ENCODE measurements at places on chromosomes 6 and 20.
A peak's percentile ranks its signal among the peaks of the same experiment; 100 is the strongest.

GRCh38 chr6:122059918-122060317, 339.5 kb upstream of the HSF2 start:
- peak; percentile 91 for DNase-seq

DNA sequence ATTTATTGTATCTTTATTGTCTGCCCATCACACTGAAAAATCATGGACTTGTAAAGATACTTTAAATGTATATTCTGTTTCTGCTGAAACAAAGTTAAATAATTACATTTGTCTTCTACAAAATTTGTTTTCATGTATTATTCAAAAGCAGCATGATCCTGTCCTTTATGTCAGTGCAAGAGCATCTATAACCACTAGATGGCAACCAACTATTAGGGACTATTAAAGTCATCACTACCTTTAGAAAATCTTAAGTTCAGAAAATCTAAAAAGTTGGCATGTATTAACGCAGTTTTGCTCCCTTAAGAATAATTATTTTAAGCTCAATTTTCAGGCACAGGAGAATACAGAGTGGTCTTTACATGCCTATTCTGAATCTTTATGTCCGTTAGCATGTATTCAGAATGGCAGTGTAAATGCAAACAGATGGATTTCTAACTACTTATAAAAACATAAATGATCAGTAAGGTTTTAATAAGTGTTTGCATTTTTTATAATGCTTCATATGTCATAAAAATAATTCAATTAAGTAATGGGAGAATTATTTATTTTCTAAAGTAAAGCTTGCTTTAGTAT, 17.8 kb downstream of the TMEM30A start:
- peak; percentile 66 for DNase-seq

- no peak for DNase-seq
These were observed 8.6 kb downstream of the ADAT2 start for GRCh38 chr6:143441680-143442545.

GRCh38 chr6:16663901-16664300, 97.4 kb downstream of the ATXN1 start:
- DNase-seq, result peak; percentile 36

GRCh38 chr6:41553405-41553999, 7.3 kb downstream of the FOXP4 start:
- DNase-seq, result peak; percentile 46

GRCh38 chr6:45721665-45722064, 294.0 kb downstream of the CLIC5 start:
- DNase-seq, result no peak

DNA sequence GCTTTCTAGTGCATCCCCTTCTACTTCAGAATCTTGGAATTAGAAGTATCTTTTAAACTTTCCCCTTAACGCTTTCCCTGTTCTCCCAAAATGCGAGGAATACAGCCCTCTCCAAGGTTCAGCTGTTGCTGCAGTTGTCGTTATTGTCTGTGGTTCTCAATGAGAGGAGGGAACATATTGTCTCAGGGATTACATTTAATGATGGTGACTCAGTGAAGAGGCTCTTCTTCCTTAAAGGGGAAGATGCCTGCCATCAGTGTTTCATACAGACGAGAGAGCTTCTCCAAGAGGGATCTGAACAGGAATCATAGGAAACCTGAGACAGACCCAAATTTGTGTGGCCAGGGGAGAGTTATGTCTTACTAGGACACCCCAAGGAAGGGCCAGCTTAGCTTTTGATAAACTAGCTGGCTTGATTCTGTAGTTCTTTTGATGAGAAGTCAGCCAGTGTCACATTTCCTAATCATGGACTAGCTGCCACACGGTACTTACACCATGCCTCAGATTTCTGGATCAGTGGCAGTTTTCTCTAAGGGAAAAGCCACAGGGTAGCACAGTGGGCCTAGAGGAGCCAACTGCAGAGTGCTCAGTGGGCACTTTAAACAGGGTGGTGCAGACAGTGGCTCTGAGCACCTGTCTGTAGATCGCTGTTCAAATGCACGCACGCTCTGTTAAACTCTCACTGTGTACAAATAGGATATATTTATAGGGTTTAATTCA, 59.7 kb upstream of the TMEM181 start:
- peak; percentile 49 for DNase-seq

DNA sequence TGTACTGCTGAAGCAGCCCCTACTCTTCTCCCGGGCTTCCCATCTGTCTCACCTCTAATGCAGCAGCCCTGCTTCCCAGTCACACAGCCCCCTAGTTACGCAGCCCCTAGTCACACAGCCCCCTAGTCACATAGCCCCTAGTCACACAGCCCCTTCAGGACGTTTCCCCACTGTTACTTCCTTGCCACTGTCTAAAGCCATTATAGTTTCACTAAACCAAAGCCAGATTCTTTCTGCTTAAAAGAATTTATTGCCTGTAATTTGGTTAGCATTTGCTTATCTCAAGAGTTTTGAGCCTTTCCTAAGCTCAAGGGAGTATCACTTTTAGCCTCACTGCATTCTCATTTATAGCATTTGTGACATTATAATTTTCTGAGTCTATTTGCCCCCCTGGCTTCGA, 127.9 kb downstream of the LMBRD1 start:
- peak; percentile 23 for DNase-seq

DNA sequence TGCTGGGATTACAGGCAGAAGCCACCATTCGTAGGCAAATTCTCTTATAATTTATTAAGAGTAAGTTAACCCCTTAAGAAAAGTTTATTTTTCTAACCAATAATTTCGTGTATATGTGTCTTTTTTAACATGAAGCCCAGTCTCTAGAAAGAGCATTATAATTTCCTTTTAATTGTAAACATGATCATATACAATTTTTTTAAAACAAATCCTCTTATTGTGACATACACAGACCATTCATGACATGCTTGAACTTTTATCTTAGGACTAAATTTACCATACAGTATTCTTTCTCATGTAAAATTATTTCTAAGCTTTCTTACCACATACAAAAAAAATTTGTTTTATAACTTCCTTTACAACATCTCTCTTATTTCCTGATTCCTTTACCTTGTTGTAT, 6.7 kb downstream of the ACOT13 start:
- DNase-seq, result peak; percentile 37
